ENCODE measurements at places on chromosomes 1 and 21.

DNA sequence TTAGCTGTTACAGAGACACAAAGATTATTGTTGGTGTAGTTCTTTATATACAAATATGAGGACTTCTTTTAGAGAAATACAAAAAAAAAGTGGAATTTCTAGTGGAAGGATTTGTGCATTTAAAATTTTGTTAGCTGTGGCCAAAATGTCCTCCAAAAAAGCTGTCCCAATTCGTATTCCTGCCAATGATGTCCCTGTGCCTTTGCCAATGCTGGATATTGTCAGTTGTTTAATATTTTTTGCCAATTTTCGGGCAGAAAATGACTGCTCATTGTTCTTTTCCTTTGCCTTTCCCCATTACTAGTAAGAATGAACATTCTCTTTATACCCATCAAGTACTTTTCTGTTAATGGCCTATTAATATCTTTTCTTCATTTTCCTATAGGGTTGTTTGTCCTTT lies 110.0 kb upstream of the HOOK1 start:
- DNase-seq, result no peak

DNA sequence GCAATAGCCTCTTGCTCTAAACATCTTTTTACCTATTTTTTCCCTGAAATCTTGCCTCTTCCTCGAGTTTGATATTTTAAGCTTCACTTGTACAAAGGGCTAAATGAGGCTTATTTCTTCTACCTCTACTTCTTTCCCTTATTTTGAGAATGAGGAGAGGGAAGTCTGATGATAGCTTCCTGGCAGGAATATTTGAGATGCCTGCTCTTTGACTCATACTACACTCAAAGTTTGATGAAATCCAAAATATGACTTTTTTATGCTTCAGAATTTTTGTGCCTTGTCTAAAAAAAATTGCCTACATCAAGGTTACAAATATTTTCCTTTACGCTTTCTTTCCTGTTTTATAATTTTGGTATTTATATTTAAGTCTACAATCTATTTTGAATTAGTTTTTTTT lies 624.4 kb upstream of the PLXNA2 start:
- DNase-seq, result peak; percentile 65

DNA sequence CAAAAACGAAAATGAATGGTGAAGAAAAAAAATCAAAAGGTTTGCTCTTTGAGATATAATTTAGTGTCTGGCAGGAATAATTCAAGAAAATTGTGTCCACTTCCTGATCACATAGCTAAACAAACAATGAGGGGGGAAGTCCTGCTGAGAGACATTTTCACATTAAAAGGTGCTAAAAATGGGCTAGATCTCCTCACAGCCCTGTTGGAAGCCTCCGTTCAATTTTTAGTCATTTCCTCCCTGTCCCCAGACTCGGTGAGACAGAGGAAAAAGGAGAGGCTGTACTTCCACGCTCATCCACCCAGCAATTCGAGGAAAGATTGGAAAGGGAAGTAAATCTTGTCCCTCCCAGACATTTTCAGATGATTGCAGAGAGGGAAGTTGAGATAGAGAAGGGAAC lies 103.7 kb downstream of the BARHL2 start:
- no peak for DNase-seq

GRCh38 chr1:204206121-204206520 lies 7.7 kb downstream of the GOLT1A start:
- no peak for DNase-seq

- DNase-seq, result peak; percentile 68
Observed at GRCh38 chr21:34939673-34940331, 109.3 kb downstream of the RUNX1 start.

GRCh38 chr1:173861731-173862145 lies 6.1 kb downstream of the GAS5 start:
- DNase-seq, result peak; percentile 19

DNA sequence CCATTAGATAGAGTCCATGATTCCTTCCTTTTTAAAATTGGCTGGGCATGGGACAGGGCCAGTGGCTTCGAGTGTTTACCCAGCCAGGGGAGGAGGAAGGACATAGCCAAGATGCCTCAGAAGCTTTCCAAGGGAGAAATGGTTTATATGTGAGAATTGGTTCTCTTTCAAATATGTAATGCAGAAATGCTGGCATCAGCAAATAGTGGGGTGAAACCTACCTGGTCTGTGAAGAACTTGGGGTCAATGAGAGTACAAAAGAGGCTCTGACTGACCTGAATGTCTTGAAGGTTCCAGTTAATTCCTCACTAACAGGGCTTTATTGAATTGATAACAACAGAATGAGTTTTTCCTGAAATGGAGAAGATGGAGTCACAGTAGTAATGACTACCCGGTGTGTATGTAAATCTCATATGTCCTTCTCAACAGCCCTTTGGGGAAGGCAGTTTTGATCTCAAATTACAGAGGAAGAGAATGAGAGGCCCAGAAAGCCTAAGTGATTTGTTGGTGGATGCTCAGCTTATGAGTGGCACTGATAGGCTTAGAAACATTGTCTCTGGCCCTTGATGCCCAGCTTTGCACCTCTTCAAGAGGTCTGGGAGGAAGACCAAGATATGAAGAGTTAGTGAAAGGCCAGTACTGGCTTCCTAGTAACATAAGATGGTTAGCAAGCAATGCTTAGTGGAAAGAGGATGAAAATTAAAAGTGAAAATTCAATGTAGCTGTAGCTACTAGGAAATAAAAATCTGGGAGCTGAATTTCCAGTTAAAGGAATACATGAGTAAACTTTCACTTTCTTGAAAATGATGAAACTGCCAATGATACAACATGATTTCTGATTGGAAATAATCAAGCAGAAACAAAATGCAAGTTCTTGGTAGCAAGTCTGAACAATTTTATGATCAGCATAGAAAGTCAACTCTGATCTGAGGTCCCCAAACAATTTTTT lies 2.7 kb downstream of the ATF3 start:
- DNase-seq, result no peak

DNA sequence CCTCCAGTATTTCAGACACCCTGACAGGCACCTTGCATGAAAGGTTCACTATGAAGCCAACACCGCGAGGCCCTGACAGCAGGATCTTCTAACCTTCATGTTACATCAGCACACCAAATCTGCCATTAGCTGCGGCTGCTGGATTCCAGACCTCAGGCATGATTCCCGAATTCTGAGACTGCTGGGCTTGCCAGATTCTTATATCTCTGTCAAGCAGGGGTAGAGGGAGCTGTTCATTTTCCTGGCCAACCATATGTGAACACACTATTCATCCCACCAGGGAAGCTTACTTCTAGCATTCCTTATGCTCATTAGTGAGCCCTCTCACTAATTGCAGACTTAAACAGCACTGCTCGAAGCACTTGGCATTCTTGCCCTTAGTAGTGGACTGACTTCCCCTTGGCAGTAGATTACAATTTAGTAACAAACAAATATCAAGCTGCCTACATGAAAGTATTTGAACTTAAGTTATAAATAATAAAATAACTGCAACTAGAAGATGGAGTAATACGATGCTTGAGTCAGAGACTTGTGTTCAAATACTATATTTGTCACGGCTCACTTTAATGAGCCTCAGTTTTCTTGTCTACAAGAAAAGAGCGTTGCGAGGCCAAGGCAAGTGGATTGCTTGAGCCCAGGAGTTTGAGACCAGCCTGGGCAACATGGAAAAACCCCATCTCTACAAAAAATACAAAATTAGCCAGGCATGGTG lies 43.3 kb downstream of the NID1 start:
- DNase-seq, result peak; percentile 88

DNA sequence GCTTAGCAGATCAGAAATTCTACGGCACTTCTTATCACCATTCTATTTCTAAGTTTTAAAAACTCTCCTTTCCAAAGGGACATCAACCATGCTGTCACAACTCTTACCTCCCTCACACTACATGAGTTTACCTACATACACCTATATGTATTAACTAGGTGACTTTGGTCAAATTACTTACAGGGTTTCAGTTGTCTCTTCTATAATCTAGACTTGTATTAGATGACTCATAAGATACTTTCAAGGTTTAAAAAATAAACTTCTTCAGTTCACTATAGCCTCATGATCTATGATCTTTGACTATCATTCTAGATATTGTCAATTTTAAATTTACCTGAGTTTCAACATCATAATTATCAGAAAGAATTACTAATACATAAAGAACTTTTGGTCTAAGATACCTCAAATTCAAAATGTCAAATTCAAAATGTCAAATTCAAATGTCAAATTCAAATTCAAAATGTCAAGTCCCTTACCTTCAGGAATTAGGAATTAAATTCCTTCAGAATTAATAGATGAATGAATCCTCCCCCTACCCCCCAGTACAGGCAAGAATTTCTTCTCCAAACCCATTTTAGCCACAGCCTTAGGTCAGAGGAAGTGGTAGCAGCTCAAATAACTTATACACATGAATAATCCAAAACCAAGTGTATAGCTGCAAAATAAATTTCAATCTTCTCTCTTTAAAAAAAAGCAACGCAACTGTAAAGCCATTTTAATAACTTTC lies 31.1 kb downstream of the OTUD7B start:
- no peak for DNase-seq

DNA sequence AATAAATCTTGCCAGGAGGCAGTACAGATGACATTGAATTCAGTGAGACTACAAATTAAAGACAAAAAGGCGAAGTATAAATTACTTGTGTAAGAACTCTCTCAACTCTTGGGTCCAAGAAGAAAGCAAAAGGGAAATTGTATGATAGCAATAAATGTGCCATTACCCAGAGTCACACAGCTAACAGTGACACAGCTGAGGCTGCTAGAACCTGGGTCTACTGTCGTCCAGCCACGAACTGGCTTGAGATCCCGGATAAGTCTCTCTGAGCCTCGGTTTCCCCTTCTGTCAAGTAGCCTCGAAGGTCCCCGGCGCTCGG lies 362 bp upstream of the ROR1 start:
- no peak for DNase-seq

All from fibroblast of upper back skin (primary cell).